Occipital lobe (tissue), 3 donors: ENCODE measurements at places on chromosomes 2 and 18.

DNA sequence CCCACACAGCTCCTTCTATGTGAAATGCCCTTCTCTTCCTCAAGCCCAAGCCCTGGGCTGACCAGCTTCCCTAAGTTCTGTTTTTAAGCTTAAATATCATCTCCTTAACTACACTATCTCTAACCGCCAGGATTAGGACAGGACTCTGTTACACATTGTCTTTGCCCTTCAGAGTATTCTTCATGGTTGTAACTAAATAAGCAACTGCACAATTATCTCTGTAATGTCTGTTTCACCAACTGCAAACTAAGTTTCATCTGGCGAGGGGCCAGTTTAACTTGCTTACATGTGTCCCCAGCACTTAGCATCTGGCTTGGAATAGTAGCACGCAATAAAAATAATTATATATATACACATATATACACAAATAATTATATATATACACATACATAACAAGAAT, 1.1 kb upstream of the ERMN start:
- no peak for DNase-seq

DNA sequence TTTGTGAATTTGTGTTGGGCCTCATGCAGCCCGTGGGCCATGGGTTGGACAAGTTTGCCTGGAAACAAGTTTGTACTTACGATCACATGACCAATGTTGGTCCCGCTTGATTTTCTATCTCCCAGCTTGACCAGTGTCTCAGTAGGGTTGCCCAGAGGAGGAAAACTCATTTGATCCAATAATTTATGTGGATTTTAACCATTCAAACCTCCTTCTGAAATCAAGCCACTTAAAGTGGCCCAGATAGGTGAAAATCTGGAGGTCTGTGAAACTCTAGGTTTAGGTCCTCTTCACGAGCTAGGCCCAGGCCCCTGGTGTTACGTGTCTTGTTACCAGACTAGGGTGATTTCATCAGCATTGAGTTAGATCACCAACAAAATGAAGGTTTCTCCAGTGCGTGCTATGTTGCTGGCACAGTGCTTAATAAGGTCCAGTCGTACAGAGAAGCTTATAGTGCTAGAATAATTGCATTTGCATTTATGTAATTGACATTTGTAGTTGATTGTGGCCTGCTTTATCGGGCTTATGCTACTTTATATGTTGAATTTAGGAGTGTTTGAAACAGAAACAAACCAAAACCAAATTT, 4.4 kb downstream of the ACTR2 start:
- no peak for DNase-seq

GRCh38 chr2:23620841-23621341, 235.9 kb downstream of the KLHL29 start:
- no peak for DNase-seq

GRCh38 chr2:45332567-45332966, 278.5 kb downstream of the SRBD1 start:
- no peak for DNase-seq

DNA sequence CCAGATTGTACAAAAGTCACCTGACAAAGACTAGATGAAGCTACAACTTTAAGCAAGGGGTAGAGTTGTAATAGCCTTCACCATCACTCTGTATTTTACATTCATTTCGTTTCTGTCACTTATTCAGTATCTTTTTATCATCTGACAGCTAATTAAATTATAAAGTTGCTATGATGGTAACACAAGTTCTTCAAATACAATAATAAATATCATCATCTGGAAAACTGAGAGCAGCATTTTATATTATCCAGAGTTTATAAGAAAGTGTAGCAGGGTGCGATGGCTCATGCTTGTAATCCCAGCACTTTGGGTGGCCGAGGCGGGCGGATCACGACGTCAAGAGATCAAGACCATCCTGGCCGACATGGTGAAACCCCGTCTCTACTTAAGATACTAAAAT, 21.1 kb downstream of the DYNC2LI1 start:
- DNase-seq, result no peak

GRCh38 chr2:44553456-44553855, 191.7 kb downstream of the CAMKMT start:
- no peak for DNase-seq

DNA sequence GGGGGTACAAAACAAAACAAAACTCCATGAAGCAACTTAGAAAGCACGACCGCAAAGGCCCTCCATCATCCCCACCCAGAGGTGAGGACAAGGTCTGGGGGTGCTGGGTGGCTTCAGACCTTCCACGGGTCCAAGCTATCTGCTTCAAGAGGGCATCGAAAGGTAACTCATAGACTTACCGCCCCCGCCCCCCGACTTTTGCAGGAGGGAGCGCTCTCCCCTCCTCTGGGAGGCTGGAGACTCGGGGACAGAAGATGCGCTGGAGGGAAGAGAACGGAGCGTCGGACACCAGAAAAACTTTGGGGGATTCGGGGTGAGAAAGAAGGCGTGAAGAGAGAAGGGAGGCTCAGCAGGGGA, 300 bp upstream of the STON1 start:
- no peak for DNase-seq

- no peak for DNase-seq
Measured at GRCh38 chr18:23922939-23923338, 91.6 kb upstream of the TTC39C start.

- peak; percentile 11 for DNase-seq
Measured at GRCh38 chr2:96470636-96471035, 34.5 kb downstream of the NEURL3 start.

DNA sequence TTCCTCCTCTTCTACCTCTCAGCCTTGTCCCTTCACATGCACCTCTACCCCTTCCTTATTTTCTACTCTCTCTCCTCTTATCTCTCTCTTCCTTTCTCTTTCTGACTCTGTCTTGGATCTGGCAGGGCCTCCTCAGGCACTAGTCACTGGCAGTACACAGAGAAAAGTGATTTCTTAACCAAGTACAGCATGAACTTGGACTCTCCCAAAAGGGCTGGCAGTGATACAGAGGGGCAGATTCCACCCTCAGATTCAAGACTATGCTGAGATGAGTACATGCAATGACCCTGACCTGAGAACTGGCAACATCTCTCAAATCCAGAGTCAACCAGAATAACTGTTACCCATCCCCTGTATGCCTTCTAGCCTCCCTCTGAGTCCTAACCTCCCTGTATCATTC, 4.3 kb downstream of the AOX1 start:
- no peak for DNase-seq

DNA sequence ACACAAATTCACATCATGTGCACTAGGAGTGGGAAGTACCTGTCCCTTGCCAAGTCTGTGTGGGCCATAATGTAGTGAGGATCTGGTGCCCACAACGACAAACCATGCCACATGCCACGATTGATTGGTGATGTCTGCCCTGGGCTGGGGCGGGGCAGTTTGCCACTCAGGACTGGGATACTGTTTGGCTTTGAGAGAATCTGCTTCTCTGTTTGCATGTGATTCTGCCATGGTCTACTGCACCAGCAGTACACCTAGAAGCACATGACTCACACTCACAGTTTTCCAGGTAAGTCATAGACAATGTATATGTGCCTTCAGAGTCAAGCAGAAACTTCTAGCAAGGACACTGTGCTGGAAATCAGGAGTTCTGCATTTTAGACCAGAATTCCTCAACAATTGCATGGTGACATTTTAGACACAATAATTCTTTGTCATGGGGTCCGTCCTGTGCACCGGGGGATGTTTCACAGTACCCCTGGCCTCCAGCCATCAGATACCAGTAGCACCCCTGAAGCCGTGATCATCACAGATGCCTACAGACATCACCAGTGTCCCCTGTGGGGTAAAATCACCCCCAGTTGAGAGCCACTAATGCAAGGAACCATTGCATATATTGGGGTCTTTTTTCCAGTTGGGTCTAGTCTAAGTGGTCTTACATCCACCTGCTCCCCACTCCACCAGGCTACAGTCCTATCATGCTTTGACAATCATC, 278.3 kb downstream of the EIPR1 start:
- no peak for DNase-seq

GRCh38 chr18:57710226-57710625, 88.6 kb upstream of the NARS1 start:
- DNase-seq, result no peak

GRCh38 chr2:179403624-179404023, 139.0 kb upstream of the SESTD1 start:
- DNase-seq, result no peak
